ENCODE measurements at places on chromosomes 5 and 9.

- DNase-seq, result no peak
Measured at GRCh38 chr9:19023078-19023477, 9.9 kb downstream of the SAXO1 start.

GRCh38 chr5:79547982-79548381 lies 34.0 kb upstream of the HOMER1 start:
- DNase-seq, result no peak

DNA sequence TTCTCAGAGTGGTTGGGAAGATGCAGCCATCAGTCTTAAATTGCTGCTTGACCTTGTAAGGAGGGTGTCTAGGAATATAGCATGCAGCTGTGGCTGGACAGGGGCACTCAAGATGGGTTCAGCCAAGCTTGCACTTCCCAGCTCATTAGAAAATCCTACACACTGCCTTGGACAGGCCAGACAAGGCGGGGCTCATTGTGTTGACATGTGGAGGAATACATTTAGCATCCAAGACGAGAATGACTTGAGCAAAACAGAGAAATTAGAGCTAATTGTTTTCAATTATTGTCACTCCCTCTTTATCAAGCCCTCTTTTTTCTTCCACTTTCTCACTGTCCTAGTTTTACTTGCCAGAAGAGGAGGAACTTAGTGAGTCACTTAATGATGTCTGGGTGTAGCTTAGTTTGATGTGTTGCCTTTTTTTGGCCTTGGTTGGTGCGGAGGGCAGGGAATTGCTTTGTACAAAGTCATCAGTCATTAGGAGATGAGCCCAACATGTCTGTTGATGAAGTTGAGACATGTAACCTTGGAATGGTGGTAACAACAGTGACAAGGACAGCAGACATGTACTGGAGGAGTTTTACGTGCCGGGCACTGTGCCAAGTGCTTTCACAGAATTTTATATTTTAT lies 1219.3 kb upstream of the WWC1 start:
- DNase-seq, result no peak

- no peak for DNase-seq
Measured at GRCh38 chr9:69140123-69140735, 33.8 kb upstream of the TJP2 start.

GRCh38 chr9:129391221-129391661 lies 213.2 kb upstream of the IER5L start:
- no peak for DNase-seq

DNA sequence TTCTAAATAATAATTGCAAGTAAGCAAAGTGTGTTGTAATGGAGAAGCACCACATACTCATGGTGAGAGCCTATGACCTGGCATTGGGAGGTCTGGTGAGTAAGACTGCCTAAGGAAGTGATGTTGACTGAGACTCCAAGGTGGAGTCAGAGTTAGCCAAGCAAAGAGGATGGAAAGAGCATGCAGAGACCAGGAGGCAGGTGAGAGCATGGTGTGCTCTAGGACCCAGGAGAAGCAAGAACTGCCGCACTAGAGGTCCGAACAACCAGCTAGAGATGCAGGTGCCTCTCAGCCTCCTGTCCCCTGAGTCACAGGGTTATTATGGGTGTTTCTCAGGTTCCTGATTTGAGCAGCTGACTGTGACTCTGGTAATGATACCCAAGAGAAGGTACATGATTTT lies 27.3 kb downstream of the ANP32B start:
- no peak for DNase-seq

- no peak for DNase-seq
Measured at GRCh38 chr5:116730185-116730584, 155.6 kb upstream of the SEMA6A start.

DNA sequence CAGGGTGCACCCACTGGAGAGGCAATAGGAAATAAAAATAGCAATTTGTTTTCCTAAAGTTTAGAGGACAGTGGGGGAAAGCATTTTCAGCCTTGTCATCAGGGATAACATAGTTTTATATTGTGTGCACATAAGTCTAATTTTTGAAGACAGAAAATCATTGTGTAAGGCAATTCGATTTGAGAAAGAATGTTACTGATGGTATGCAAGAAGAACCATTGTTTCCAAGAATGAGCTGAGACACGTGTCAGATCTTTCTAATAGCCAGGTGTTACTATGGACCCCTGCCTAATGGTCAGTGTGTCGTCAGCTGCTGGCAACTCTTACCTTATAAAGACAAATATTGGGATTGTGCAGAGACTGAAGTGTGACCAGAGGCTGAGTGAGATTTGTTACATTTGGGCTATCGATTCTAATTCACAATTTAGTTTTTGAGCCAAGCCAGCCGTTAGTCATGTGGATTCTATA lies 67.1 kb upstream of the PPP2R2B start:
- no peak for DNase-seq

GRCh38 chr5:178361657-178362445 lies 129.2 kb upstream of the PHYKPL start:
- no peak for DNase-seq

DNA sequence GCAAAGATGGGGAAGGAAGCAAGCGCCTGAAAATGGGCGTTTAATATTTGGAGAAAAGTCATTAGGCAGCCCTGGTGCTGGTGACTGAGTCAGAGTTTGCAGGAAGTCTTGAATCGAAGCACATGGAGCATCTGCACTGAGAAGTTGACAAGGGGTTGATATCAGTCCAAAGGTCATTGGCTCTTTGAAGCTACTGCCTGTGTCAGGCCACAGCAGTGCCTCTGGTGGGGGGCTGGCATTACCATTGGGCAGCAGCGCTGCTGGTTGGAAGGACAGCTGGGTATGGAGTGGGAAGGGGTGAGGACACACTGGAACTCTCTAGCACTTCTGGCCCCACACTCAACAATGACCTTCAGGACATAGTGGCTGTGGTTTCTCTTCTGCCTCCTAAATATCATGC lies 150.4 kb upstream of the ERCC6L2 start:
- DNase-seq, result no peak

DNA sequence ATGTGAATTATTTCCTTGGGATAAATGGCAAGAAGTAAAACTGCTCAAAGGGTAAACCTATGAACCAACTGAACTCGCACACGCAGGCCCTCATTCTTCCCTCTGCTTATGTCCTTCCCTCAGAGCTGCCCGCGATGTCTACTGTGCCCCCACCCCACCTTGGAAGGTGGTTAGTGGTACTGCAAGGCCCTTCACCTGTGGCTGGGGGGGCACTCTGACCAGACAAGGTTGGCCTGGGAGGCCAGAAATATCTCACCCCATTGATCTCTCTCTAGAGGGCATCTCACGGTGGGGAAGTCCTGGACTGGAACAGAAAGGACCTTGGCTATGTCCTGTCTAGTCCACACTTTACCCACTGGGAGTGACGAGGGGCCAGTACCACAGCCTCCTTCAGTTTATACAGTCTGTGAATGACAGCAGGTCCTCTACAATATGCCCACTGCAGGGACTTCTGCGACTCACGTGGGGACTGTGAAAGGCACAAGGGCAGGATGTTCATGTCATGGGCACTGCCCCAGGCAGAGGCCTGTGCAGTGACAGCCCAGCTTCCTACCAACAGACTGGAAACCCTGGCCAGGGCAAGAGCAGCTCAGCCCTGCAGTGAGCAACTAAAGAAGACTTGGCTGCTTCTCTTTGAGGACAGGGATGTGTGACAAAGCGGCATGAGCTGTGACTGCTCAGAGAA lies 56.8 kb upstream of the SYNPO start:
- DNase-seq, result no peak

Data from GM04504 (cell line).